ENCODE measurements at places on chromosomes 1 and 21. TPM values are rescaled to one million over a fixed set of nuclear protein-coding genes. Genes with fewer than 3 reads are reported as not detected.

F3 gene
- total RNA-seq, result 9.7 TPM

AVPR1B gene
- total RNA-seq, result not detected

TMEM63A gene
- total RNA-seq, result 53.7 TPM

IL10 gene
- total RNA-seq, result 2.8 TPM

LCE6A gene
- total RNA-seq, result not detected

TRAF3IP3 gene
- total RNA-seq, result 1.4 TPM

PLPP3 gene
- 256 TPM for total RNA-seq

FMO2 gene
- total RNA-seq, result 1.7 TPM

OR2L8 gene
- 0.53 TPM for total RNA-seq

MOB3C gene
- 17.2 TPM for total RNA-seq

TMOD4 gene
- total RNA-seq, result 2.3 TPM

CFH gene
- total RNA-seq, result 299 TPM

CDA gene
- 0.53 TPM for total RNA-seq

CFAP126 gene
- total RNA-seq, result not detected

HCN3 gene
- 3.0 TPM for total RNA-seq

COP1 gene
- 88.2 TPM for total RNA-seq

CCDC190 gene
- total RNA-seq, result 0.26 TPM

MLLT11 gene
- 4.8 TPM for total RNA-seq
